ENCODE measurements at places on chromosomes 4 and X.
A peak's percentile ranks its signal among the peaks of the same experiment; 100 is the strongest.

GRCh38 chrX:125089761-125090445 lies 229.8 kb upstream of the TEX13C start:
- no peak for DNase-seq

- no peak for DNase-seq
These were observed 27.3 kb upstream of the NEIL3 start for GRCh38 chr4:177282284-177282835.

- DNase-seq: no peak
These were observed 180.7 kb upstream of the ZFP42 start for GRCh38 chr4:187814737-187815465.

DNA sequence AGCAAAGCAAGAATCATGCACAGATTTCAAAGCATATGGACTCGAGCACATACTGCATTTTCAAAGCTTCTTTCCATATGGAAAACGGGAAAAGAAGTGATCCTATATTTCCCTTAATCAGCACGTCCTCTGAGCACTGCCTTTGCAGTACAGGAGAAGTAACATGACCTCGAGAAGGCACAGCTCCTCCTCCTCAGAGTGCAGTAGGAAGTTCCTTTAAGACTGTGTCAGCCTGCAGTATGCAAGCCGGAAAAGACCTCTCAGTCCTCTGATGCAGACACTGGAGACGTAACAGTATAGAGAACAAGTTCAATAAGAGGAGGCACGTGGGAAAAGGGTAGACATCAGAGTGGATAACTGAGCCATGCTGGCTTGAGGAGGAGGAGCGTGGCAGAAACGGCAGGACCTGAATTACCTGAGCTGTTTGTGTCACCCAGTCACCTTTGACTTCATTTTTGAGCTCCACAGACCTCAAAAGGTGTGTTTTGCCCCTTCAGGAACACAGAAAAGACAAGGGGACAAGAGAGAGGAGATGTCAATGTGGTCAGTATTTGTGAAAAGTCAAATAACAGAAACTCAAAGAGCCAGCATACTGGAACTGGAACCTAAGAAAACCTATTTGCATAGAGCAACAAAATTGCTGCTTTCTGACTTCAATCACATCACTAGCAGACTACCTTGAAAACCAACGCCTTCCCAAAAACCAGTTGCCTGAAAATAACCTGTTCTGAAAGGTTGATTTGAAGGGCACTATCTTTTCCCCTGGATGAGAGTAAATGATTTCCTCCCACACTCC lies 20.8 kb downstream of the IRF2 start:
- DNase-seq: peak; percentile 62

DNA sequence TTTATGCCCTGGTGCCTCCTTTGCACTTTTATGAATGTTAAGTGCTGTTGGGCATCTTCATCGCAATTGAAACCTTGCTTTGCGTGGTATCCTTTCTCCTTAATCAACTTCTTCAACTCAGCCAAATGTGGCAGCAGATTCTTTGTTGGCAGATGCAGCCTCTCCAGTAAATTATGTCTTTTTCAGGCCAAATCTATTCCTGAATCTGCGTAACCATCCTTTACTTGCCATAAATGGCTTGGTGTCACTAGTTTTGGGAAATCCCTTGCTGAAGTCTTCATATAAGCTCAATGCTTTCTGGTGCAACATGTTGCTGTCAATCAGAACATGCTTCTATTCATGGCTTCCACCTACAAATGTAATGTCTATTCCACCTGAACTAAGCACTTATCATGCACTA lies 457.5 kb downstream of the FGF13 start:
- DNase-seq: no peak

DNA sequence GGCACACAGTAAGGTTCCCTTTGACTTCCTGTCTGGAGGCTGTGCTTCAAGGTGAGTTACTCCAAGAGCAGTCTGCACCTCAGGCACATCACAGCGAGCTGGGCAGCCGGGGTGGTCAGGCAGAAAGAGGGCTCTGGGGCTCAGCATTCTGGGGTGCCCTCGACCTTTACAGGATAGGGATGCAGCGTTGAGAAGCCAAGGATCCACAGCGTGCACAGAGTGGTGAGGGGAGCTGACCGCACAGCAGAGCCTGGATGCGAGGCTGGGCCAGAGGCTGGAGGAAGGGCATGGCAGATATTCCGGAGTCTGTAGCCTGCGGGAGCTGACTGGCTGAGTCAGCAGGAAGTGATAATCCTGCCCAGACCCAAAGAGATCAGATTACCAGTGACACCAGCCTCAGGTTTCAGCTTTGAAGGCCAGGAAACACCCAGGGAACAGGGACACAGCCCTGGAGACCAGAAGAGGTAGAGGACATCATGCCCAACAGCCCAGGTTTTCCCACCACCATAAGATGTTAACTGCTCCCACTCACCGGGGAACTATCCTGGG lies 38.4 kb upstream of the PDLIM3 start:
- DNase-seq: no peak

DNA sequence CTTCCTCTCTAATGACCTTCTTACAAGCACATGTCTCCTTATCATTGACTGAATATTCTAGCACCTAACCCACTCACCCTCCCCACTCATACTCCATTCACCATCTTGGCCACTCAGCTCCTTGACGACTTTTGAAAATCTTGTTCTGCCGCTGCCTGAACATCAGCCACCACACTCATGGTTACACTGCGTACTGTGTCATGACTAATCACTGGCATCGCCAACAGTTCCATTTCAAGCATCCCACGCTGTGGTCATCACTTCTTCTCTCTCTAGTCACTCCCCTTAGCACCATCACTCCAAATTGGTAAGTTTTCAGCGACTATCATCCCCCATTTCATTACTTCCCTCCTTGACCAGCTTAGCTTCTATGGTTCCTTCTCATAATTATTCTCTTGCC lies 352.8 kb downstream of the MAPK10 start:
- no peak for DNase-seq

GRCh38 chrX:13078739-13079444 lies 34.5 kb upstream of the FAM9C start:
- DNase-seq: no peak

- no peak for DNase-seq
These were observed 1.9 kb upstream of the GJB1 start for GRCh38 chrX:71221145-71221544.

DNA sequence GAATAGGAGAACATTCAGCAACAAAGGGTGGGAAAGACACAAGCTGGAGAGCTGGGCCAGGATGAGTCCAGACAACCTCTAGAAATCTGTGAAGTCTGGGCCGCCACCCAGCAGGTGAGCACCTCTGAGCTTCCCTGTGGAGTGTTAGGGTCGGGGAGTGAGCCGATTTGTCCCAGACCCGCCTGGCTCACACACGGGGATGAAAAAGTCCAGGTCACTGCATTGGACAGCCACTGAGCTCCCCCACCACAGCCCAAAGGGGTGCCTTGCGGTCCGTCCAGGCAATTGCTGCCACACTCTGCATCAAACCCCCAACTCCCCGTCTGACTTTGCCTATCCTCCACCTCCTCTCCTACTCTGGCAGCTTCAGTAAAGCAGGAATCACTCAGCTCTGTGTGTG lies 38.7 kb downstream of the NHSL2 start:
- DNase-seq: no peak

DNA sequence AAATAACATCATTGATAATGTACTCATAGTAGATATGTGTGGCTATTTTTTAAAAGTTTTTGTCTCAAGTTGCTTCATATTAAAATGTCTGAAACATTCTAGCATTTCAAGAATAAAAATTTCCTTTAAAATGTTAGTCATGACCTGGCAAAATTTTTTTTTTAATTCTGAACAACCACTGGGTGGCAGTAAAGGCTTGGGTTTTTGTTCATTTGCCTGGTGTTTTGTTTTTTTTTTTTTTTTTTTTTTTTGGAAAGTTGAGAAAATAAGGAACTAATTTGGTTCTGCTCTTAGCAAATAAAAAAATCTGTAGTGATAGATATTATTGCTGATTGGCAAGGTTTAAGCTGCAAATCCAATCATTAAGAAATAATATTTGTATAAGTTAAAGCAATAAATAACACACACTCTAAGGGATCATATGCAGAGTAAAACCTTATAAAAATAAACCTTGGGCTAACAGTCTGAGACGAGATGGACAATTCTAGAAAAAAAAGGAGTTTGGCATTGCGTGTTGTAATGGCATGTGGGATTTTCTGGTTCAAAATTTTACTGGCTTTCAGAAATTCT lies 81.4 kb downstream of the CEP44 start:
- no peak for DNase-seq

DNA sequence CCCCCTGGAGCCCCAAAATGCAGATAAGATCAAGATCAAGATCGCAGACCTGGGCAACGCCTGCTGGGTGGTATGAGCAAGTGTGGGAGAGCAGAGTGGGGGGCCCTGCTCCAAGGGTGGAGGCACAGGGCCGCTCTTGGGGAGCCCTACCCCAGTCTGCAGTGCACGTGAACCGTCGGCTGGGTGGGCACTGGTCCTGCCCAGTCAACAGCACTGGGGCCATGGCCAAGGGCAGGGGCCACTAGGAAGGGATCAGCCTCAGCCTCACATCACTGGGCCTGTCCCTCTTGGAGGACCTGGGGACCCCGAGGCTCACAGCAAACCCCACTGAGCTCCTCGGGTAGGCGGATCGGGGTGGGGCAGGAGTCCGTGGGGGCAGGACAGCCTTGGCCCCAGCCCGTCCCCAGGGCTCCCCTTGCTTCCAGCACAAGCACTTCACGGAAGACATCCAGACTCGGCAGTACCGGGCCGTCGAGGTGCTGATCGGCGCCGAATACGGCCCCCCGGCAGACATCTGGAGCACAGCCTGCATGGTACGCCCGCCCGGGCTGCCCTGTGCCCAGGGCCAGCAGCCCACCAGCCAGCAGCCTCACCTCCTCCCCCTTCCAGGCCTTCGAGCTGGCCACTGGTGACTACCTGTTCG lies 3.6 kb downstream of the SRPK3 start:
- no peak for DNase-seq

GRCh38 chrX:135264206-135264605 lies 12.3 kb downstream of the ETDA start:
- no peak for DNase-seq
